SJCRH30 (cell line): ENCODE measurements at places on chromosomes 4 and X. TPM values are rescaled to one million over a fixed set of nuclear protein-coding genes. Genes with fewer than 3 reads are reported as not detected.

DNA sequence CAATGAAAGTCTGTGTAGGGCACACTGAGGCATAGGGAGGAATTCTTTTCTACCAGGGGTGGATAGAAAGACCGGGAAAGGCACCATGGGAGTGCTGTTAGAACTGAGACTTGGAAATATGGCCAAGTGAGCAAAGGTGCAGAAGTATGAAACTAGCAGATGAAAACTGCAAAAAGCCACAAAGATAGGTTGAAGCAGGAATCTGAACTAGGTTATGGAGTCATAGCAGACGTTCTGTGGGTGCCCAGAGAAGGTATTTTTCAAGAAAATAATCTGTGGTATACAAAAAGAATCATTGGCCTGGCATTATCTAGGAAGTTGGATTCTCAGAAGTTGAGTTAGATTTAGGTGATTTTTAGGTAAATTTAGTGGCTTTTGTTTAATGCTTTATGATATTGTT is 48.5 kb downstream of the SMAD1 start:
- DNase-seq: no peak

DNA sequence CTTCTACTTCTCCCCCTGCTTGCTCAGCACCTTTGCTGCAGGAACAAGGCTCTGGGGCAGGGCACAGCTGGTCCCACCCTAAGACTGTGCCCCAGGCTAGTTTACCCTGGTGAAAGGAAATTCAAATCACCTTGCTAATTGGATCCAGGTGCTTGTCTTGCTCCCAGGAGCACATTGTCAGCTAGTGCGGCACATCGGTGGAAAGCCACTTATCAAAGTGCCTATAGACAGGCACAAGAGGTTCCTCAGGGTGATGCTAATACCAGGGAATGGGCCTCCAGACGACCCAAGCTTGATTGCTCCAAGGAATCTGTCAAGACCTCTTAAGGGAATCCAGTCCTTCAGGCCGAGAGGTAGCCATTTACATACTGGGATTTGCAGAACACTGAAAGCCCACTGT is 64.5 kb upstream of the PRPS1 start:
- DNase-seq: no peak

DNA sequence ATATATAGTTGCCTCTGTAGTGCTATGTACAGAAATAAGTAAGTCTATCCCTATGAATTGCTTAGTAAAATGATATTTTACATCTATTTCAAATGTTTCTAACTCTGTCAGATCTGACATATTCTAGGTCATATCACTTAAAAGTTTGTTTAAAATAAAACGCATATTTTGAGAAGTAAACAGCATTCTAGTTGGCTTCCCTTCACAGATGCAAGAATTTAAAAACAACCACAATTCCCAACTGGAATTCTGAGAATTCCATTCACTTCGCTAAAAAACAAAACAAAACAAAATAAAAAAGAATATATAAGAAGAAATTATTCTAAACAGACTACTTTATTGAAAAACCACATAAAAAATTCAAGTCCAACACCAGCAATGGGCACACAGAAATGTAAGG is 126.0 kb downstream of the PPP3CA start:
- DNase-seq: no peak

DNA sequence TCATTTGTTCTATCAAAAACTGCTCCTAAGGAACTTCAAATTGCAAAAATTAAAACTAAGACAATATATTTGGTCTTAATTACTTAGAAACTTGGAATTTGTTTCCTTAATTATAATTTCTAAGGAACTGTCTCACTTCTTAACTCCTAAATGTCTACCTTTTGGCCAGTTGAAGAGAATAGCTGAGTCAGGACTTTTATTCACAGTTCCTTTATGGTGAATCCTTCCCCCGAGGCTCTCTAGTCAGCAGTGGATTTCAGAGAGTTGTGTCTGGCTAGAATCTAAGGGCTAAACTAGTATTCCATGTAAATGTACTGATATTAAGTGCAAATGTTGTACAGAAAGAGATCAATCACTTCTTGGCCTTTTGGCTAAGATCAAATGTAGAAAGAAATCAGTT is 69.3 kb downstream of the AMMECR1 start:
- no peak for DNase-seq

DNA sequence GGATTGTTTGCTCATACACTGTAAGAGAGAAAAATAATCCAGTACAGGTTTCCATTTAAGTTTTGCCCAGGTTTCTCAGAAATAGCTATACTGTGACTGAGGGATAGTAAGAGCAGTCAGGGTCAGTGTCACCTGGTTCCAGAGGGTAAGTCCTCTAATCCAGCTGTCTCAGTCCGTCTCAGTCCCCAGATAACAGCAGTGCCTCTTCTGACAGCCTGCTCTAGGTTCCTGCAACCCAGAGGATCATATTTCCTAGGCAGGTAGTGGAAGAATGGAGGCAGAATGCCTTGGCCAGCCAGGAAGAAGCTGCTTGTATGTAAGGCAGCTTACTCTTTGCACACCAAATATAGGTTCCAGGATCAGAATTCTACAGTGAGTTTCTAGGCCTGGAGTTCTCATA is 22.6 kb upstream of the GNRHR start:
- DNase-seq: peak; percentile 87

Gene MAGEB1
- total RNA-seq: 14.7 and 15.6 TPM in 2 replicates

GRCh38 chr4:127975121-127975770 is 10.0 kb downstream of the ABHD18 start:
- DNase-seq: no peak

DNA sequence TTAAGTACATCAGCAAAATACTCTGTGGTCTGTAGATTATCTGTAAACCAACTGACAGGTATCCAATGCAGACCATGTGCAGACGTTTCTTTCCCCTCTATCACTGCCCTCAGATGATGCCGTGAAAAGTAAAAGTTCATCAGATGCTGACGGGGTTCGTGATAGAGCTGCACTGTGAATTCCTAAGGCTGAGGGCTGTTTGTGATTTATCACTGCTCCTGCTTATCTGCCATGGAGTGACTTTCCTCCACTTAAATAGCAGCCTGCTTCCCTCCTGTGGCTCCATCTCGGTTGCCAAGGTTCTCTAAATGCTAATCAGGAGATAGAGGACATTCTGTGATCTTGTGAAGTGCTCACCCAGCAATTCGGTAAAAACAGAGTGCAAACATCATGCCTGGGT is 89.3 kb upstream of the SRD5A3 start:
- no peak for DNase-seq

- DNase-seq: no peak
These were observed 11.4 kb upstream of the SORCS2 start for GRCh38 chr4:7180938-7181337.

GRCh38 chr4:174604198-174604597 is 81.9 kb upstream of the HPGD start:
- no peak for DNase-seq

DNA sequence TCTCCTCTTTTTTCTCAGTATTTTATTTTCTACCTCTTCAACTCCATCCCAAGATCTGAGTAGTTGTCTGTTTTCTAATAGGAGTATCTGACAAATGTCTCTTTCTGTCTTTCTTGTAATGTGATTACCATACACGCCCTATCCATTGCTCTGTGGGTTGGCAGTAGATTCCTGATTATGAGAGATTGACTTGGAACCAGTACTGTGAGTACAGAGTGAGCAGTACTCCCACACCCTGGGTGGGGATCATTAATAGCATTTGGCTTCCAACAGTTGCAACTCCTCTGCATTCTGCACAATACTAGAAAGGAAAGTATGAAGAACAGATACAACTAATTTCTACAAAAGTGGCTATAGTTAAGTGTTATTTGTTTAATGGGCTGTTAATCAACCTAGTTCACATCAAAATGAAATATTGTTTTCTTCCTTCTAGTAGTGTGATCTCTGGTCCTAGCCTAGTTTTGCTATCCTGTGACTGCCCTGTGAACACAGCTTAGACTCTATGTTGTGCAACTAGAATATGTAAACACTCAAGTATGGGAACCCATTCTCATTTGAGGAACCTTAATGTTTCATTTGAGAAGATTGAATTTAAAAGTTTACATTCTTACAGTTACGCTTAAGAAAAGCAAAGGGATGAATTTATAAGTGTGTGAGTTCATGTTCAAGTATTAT is 112.9 kb downstream of the PTPN13 start:
- DNase-seq: no peak

DNA sequence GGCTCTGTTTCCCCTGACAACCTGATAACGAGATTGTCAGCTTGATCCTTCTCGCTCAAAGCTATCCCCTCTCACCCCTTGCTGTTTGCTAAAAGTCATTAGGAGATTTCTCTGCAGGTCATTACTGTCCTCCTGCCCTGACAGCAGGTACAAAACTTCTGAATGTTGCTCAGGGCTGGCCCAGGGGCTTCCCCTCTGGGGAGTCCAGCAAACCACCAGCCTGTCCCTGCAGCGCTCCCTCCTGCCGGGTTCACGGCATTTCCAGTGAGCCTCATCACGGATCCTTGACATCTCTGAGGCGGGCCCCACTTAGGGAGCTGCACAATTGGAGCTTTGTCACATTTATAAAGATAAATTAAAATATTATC is 5.2 kb upstream of the SORCS2 start:
- DNase-seq: no peak

- DNase-seq: no peak
These were observed 35.9 kb downstream of the MAGEA1 start for GRCh38 chrX:153214934-153215333.

- peak; percentile 36 for DNase-seq
These were observed 171.3 kb downstream of the BTC start for GRCh38 chr4:74623041-74623440.

DNA sequence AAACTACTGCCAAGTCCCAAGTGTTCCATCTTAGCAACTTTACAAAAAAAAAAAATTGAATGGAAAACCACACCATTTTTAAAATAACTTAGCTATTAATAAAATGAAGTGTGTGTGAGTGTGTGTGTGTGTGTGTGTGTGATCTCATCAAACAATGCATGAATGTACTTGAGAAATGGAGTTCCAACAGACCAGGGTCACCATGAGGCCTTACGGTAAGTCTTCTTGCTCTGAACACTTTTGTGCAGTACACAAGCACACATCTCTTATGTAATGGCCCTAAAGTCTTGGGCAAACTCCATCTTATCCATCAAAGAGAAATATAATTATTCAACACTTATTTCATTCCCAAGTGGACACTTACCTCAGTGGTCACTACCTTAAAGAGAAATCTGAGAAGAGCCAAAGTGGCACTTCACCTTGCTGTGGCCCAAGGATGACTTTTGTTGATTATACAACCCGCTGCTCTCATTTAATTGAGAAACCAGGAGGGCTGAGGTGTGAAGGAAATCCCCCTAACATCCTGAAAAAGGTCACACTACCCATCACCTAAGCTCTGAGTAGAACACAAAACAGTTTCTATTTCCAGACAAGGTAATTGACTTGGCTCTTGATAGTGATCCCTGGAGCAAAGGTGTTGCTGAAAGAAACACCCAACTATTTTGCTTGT is 96.5 kb upstream of the PRDX4 start:
- no peak for DNase-seq

Gene TMSB15C
- total RNA-seq: 3.0 and 5.7 TPM in 2 replicates

Gene HS3ST1
- not detected in 2 replicates for total RNA-seq

GRCh38 chr4:156756118-156756517 is 215.5 kb downstream of the PDGFC start:
- no peak for DNase-seq

GRCh38 chr4:44720371-44720770 is 6.0 kb downstream of the GNPDA2 start:
- no peak for DNase-seq

Gene IRF2
- 6.1 and 6.5 TPM in 2 replicates for total RNA-seq
